Heart left ventricle (tissue), 16 donors: ENCODE measurements at places on chromosomes 6 and 20.

DNA sequence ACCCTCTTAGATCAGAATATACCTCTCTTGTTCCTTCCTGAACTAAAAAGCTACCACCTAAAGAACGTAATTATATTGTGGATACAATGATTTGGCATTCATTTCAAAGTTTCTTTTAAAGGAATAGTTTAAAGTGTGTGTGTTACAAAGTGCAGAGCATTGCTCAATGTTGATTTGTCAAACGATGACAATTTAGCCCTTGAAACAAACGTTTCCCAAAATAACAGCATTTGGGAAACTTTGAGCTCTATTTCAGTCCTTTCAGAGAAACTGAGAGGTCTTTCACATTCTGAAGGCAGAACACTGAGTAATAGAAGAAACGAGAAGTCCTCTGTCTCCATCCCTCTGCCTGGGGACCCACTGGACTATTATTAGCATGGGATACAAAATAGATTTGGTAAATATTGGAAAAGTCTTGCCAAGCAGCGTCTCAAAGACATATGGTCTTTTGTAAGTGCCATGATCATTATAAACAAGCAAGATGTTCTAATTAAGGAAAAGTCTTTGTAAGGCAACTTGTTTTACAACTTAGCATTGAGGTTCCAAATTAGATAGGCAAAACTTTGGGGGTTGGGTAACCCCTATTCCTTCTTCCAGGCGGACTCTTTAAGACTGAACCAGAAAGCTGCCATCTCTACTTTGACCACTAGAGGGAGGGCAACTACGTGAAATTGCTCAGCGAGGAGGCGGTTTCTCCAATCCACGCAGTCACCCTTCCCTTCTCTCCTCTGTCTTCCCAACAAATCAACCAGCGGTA is 208.8 kb downstream of the RNF144B start:
- DNase-seq = no peak

GRCh38 chr20:25738198-25738597 is 41.5 kb upstream of the ZNF337 start:
- no peak for DNase-seq

- DNase-seq = no peak
These were observed 36.2 kb downstream of the CD40 start for GRCh38 chr20:46154305-46154704.

DNA sequence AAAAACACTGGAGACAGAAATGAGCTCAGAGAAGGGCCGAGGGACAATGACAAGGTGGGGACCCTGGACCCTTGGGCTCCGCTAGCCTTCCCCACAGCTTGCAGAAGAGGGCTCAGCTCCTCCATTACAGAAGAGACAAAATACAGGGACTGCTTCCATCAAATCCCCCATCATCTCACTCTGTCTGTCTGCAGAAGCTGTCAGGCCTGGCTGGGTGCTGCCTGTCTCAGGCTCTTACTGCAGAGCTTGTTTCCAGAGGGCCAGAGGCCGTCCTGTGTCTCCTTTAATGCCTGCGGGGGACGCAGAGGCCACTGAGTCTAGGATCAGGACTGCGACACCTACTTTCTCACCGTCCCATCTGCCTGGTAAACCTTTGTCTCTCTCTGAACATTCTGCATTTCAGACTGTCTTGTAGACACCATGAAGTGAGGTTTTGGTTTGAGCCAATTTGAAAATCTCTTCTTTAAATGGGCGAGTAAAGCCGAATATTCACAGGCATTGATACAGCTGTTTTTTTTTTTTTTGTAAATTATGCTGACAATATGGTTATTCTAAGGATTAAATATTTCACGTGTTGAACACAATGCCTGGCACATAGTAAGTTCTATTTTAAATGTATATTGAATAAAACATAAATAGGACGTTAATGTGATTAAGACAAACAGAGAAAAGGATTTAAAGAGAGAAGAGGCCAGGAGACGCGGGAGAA is 28.3 kb downstream of the RNASET2 start:
- DNase-seq = no peak
